GM12892 (cell line): ENCODE measurements at places on chromosomes 2 and 18.

DNA sequence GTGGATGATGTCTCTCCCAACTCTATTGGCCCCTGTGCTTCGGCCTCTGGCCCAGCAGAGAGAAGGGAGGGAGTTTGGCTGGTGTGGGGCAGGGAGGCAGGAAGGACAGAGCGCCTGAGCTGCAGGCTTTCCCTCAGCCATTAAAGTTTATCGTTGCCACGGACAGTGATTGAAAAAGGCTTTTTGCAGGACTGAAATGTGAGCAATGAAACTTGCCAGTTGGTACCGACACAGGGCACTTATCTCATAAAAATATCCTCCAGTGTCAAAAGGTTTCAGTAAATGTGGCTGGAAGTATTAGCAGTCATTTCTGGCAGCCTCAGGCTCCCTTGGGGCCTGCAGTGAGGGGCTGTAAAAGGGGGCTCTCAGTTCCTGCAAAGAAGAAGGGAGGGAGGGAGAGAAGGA is 169.2 kb downstream of the GLI2 start:
- DNase-seq: no peak

- DNase-seq: no peak
Measured at GRCh38 chr2:57370882-57371585, 675.6 kb upstream of the VRK2 start.

DNA sequence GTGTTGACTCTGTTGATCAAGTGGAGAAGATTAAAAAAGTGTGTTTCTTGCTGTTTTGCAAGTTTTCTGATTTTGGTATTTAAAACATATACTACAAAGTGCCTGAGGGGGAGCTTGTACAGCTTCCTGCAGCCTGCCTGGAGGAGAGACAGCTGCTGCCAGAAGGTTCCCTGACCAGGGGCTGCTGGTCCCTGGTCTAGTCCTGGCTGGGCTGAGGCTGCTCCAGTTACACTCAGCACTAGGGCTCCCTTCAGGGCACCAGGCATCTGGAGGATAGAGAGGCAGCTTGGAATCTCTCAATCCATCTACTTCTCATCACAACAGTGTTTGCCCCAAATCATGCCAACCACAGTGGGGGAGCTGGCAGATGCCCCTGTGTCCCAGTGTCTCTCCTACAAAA is 4.8 kb downstream of the MC2R start:
- DNase-seq: no peak

DNA sequence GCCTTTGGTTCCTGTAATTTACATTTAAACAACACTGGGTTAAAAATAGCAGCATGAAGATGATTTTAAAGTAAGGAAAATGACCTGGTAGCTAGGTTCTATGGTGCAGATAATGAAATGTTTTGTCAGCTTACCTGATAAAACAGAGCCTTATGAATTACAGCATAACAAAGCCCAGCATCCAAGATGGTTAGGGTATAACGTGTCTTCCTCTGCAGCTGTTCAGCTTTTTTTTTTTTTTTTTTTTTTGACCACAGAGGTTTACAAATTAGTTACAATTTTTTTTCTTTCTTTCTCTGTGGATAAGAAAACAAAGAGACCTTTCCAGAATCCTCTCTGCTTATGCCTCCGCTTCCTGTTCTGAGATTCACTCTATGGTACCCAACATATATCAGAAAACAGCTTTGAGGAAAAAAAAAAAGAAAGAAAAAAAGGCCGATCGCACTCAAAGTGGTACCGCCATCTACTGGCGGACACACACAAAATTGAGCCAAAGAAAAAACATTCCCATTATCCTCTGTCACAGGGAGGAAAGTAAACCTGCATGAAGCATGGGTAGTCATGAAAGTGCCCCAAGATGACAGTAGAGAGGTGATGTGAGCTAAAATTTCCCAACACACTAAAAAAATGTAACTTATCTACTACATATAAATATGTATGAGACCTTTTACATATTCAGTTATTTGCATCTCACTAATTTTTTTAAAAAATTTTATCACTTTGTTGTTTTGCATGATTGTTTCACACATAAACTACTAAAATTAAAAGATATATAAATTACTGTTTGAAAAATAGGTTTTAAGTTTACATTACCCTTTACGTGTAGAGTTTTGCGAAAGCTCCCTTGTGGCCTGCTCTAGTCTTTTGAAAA is at the start of gene SCN3A:
TSS of gene SCN3A (minus strand) at position 362 of the 871 bp plus-strand sequence. CDS start 27,656 bp downstream, outside the sequence.
- DNase-seq: no peak

DNA sequence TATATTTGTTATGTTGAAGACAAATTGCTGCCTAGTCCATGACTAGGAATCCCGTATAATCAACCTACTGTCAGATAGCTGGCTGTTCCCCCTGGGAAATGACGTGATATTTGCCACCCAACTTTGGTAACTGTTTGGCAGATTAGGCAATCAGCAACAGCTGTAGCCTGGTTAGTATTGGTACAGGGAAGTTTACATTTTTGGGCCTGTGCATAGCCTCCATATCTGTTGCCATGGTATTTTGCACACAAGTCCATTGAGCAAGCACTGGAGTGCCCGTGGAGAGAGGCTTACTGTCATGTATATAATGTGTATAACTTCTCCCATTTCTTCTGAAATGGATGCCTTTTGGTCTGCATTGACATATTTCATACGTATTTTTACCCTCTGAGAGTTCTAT is 27.7 kb downstream of the BIRC6 start:
- DNase-seq: no peak

DNA sequence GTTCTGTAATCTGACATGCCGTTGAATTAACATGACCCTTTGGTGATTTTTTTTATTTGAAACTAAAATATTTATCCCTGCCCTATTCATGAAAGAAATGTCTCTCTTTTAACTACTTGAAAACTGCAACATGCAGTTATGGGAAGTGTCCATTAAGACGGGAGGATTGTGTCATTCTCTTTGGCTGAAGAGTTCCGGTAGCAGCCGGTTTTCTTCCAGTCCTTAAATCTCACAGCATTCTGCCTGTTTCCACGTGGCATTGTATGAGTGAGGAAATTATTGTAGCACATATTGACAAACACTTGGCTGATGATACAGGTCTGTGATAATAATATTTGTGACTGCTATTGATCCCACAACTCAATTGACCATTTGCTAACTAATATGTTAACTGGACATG is 509.6 kb upstream of the POU3F3 start:
- no peak for DNase-seq

- DNase-seq: no peak
Measured at GRCh38 chr18:48884771-48885170, 66.0 kb downstream of the SMAD7 start.

GRCh38 chr2:172806493-172806892 is 70.8 kb downstream of the RAPGEF4 start:
- no peak for DNase-seq

- DNase-seq: no peak
Measured at GRCh38 chr2:233029321-233029720, 3.2 kb upstream of the NEU2 start.

DNA sequence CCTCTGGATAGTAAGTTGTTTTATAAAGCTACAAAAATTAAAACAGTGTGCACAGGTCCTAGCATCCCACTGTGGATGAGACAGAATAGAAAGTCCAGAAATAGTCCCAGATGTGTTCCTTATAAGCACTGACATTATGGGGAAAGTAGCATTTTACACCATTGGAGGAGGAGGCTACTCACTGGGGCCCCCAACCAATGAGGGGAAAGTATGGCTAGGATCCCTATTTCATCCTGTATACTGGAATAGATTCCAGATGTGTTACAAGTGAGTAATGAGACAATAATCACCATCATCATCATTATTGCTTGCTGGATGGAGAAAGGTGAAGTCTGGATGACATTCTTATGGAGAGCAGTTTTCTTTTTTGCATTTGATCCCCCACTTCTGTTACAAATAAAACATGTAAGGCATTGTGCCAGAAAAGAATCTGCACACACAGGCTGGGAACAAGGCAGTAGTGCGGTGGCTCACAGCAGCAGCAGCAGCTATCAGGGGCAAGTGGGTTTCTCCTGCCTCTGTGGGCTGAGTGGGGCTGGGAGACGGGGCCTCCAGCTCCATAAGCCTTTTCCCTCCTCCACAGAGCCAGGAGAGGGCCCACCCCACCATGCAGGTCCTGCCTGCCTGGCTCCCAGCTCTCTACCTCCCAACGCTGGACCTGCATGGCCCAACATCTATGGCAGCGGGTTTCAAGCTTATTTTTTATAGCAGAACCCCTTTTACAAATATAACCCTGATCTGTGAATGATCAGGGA is 5.0 kb downstream of the ARID5A start:
- no peak for DNase-seq

DNA sequence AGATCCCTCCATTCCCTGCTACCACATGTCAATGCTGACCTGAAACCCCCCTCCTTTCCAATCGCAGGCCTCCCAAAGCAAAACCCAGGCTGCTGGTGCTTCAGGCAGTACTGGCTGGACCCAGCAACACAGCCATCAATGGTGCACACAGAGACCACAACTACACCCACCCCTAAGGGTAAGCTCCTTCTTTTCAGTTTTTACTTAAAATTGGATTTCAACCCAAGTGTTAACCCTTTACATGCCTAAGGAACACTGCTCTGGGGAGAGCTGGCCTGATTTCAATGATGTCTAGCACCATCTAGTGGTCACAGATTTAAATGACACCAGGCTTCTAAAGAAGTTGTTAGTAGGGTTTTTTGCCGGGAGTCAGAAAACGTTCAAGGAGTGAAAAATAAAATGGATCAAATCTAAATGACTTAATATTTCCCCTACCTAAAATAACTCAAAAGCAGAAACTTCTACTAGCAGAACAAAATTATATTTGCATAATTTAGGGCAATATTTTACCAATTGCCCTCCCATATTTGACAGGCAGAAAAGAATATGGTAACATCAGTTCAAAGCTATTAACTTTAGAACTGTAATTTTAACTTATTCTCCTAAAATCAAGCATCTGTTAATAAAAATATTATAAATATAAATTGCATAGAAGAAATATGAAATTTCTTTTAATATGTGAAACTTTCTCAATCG is 24.6 kb downstream of the FECH start:
- peak; percentile 25 for DNase-seq

- DNase-seq: no peak
Measured at GRCh38 chr2:64905338-64906024, 83.7 kb upstream of the SLC1A4 start.

DNA sequence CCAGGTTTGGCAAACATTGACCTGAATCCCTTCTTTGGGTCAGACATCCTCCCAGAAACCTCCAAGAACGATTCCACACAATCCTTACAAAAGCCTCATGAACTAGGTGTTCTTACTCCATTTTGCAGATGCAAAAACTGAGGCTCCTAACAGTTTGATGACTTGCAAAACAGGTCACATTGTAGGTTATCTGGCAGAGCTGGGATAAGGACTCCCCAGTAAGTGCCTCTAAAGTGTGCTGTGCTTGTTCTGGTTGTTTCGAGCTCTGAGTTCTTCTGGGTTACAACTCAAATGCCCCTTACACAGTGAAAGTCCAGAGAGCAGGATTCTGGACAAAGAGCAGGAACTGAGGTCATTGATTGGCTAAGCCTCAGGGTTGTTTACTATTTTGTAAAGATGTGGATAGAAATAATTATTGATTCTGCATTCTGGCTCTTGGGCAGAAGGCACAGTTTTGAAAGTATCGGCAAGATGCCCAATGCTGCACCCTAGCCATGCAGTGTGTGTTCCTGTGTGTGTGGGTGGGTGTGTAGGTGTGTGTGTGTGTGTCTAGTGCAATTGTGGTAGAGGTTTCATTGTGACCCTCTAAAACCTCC is 17.0 kb upstream of the IGFBP2 start:
- no peak for DNase-seq

DNA sequence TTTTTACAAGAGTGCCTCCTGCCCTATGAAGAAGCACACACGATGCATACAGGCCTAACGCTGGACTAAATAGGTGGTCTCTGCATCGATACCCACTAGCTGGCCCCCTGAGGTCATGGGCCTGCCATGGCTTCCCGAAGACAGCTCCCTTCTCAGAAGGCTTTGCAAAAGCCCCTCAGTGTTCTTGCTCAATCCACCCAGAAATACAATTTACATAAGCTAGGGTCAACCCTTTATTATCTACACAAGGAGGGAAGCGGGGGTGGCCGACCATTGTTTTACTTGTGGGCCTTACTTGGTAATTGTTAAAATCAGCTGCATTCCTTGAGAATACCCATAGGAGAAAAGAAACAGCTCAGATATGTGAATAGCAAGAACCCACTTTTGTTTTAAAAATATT is 28.5 kb downstream of the UXS1 start:
- no peak for DNase-seq

- no peak for DNase-seq
Measured at GRCh38 chr2:178219247-178219646, 24.9 kb downstream of the OSBPL6 start.

DNA sequence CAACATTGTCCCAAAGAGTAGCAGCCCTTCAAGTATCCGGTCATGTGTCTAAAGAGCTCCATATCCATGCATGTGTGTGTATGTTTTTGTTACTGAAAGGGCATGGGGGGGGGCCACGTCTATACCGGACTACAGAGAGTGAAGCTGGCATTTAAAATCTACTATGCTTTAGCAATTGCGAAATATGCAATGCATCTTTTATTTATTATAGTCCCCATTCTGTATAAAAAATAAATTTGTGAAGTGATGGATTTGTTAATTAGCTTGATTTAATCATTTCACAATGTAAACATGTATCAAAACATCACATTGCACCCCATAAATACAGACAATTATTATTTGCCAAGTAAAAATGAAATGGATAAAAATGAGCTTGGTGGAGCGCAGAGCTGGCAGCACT is 149.4 kb upstream of the ID2 start:
- no peak for DNase-seq

DNA sequence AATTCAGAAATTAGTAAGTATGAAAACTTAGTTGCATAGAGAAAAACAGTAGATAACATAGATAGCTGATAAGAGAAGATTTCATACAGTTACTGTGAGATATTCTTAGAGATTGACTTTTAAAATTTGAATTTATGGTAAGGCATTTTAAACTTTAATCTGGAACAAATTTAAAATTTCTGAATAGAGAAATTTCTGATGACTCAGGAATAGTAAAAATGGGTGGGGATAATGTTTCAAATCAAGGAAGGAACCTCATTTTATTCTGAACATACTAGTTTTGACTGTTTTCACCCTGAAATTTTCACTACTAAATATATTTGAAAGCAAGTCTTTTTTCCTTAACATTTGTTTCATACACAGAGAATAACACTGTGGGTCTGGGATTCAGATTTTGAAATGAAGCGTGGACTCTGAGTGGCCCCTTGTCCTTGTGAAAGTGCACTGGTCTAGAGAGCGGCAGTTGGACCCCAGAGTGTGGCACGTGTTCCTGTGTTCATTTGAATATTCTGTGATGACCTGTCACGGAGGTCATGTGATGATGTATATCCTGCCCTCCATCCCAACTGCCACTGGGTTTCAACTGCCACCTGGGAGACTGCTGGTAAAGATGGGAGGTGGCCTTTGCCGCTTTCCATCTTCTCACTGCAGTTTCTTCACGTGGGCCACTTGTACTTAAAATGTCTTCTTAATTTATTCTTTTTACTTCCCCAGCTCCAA is 38.5 kb upstream of the RAB6D start:
- no peak for DNase-seq
